ENCODE measurements at places on chromosomes 7 and 10.

GRCh38 chr10:97687785-97688781, 1.0 kb upstream of the AVPI1 start:
- no peak for DNase-seq

- no peak for DNase-seq
Measured at GRCh38 chr10:95314192-95314918, 23.6 kb upstream of the PDLIM1 start.

DNA sequence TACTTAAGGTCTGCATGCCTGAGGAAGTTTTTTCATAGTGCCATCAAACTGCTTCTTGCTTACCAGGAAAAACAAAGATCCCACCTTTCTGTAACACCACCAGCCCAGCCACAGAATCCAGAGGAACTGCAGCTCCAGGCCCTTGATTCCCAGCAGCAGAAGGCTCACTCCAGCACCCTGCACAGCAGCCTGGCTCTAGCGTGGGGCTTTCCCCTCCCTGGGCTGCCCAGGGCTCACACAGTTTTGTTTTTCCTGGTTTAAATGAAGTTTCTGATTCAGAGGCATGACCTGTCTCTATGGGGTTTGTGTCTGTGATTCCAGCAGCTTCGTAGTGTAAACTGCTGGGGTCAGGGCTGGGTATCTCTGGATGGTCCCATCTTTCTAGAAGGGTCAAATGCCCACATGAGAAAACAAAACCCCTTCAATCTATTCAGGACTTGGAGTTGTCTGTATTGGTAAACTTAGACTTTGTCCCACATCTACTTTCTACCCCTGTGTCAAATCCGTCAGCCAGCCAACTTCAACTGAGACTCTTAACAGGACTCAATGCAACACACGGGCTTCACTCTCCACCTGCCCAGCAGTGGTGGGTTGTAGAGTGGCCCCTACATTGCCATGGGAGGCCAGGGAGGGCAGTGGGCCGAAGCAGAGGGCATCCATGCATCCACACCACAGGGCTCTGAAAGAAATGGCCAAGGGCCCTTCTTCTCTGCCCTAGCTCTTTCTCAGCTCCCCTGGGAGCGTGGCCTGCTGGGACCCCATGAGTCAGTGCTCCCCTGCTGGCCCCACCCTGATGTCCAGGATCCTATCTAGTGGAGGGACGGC, 73.6 kb downstream of the ATXN7L1 start:
- no peak for DNase-seq

- no peak for DNase-seq
Measured at GRCh38 chr7:13989126-13989948, at the start of gene ETV1. TSS of gene ETV1 (minus strand) at chr7:13989666. CDS start at chr7:13989052, 614 bp downstream.

DNA sequence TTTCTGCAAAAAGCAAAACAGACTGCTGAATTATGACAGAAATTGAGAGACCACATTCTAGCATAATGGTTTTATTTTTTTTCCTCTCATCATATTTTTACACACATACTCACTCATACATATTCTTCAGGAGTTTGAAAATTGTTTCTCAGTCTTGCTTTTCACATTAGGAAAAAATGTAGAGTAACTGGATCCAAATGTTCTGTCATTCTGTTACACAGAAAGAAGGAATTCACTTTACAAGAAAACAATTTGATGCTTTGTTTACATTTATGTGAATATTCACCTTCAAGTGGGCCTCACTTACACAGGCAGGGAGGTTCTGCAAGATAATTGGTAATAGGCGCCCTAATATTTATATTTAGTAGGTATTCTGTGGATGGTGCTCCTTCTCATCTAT, 82.0 kb downstream of the ARL4A start:
- no peak for DNase-seq

- no peak for DNase-seq
Measured at GRCh38 chr10:4315551-4315950, 510.5 kb upstream of the AKR1E2 start.

GRCh38 chr7:114150689-114151088, 231.9 kb upstream of the PPP1R3A start:
- no peak for DNase-seq

GRCh38 chr10:49053053-49053997, 62.0 kb downstream of the VSTM4 start:
- peak; percentile 95 for DNase-seq

- DNase-seq = no peak
Measured at GRCh38 chr10:22760025-22760424, 45.6 kb upstream of the PIP4K2A start.

- no peak for DNase-seq
Measured at GRCh38 chr10:20369863-20370736, 527.0 kb downstream of the NEBL start.

GRCh38 chr7:155724327-155725005, 80.0 kb downstream of the RBM33 start:
- DNase-seq = peak; percentile 80

GRCh38 chr10:130990486-130990885, 321.0 kb downstream of the TCERG1L start:
- DNase-seq = no peak

DNA sequence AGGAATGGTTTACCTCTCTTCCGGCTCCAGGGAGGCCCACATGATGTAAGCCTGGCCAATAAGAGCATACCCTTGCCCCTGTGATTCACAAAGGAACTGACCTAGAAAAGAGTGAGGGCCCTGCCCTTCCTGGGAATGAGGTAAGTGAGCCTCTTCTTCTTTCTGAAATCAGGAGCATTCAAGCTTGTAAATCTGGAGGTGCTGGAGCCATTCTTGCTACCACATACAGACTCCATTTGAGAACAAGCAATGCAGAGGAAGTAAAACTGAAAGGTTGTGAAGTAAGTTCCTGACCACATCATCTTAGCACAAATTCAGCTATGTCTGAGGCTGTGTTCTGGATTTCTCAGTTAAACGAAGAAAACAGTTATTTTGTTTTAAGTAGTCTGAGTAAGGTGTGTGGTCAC, 132.2 kb downstream of the CD36 start:
- DNase-seq = peak; percentile 54

GRCh38 chr10:125038637-125039036, 96.7 kb downstream of the ZRANB1 start:
- peak; percentile 18 for DNase-seq

Data from GM12865 (cell line).